ENCODE measurements at places on chromosomes 1 and 21.
A peak's percentile ranks its signal among the peaks of the same experiment; 100 is the strongest.

DNA sequence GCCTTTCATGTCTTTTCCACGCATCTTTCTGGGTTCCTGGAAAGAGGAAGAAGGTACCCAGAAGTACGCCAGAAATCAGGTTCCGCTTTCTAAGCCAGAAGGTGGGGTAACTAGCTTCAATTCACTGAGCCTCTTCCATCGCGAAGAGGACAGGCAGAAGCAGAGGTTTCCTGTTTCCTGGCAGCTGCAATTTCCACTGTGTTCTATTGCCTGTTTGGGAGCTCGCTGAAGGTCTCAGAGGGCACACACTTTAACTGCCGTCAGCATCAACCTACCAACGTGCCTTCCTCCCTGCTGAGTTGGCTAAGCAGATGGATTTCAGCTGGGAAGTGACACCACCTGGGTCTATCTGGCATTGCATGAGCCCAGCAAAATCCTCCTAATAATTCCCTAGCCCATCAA is 10.0 kb downstream of the NCF2 start:
- DNase-seq: peak; percentile 26

- peak; percentile 75 for DNase-seq
These were observed at the start of gene MAN1C1 for GRCh38 chr1:25616095-25616986. Gene MAN1C1, plus strand, starts transcription at chr1:25616791. Its CDS starts 1,007 bp downstream, at chr1:25617798.

DNA sequence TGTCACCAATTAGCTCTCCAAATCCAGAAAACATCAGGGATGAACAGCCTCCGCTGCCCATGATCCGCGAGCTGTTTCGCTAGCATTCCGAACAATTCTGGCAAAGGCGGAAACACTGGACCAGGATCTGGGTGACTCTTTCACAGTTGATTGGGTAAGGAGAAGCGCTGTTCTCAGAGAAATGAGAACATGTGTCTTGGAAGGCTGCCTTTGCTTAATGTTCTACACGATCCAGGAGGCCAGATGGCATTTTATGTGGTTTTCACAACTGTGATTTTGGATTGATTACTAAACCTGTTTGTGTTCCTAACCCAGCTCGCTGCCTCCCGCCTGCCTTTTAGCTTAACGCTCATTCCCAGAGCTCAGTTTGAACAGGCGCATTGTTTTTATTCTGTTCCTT is 144.0 kb downstream of the KIF26B start:
- no peak for DNase-seq

- DNase-seq: no peak
These were observed 199.6 kb downstream of the RGS7 start for GRCh38 chr1:241157435-241157834.

GRCh38 chr1:111924786-111925185 is 64.7 kb downstream of the KCND3 start:
- no peak for DNase-seq
